ENCODE measurements at places on chromosomes 3 and 15.

DNA sequence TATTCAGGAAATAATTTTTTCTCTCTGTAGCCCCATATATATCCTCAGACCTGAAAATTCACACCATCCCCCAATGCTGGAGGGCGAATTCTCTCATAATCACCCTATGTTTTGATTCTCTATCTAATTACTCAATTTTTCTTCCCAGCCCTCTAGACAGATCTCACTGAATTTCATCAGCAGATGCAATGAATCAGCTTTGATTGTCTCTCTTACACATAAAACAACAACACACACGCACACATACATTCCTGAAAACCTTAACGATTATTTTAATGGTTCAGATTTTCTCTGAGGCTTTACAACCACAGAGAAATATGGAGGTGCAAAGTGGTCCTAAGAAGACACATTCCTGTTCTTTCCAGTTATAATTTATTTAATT, 11.1 kb downstream of the RBMS3 start:
- no peak for DNase-seq

DNA sequence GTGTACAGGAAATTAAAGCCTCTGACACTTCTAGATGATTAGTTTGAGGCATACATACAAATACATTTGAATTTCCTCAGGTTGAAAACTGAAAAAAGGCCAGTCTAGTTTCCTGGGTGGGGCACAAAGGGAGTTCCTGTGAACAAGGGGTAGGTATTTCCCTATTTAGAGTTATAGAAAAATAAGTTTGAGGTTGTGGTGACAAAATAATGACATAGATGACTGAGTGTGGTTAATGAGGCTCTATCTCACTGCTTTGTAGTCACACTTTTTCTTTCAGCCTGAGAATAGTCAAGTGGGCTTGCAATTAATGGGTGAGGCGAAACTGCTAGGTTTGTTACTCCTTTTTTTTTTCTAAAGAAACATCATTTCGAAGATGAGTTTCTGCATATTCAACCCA, 4.3 kb downstream of the SLCO3A1 start:
- no peak for DNase-seq

DNA sequence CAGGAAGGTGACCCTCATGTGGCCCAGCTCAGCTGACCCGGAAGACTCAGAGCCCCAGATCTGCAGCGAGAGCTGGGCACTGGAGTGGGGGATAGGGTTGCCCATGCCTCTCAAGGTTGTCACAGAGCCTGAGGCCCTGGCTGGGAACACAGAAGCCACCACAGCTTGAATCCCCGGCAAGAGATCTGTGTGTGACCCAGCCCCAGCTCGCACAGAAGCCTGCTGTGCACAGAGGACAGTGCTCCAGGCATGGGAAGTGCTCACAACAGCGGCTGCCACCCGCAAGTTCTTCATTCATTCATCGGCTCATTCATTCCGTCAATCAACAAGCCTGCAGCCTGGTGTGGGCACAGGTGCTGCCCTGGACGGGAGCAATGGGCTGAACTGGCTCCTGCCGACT, 36.4 kb downstream of the DNAJB8 start:
- DNase-seq = no peak

DNA sequence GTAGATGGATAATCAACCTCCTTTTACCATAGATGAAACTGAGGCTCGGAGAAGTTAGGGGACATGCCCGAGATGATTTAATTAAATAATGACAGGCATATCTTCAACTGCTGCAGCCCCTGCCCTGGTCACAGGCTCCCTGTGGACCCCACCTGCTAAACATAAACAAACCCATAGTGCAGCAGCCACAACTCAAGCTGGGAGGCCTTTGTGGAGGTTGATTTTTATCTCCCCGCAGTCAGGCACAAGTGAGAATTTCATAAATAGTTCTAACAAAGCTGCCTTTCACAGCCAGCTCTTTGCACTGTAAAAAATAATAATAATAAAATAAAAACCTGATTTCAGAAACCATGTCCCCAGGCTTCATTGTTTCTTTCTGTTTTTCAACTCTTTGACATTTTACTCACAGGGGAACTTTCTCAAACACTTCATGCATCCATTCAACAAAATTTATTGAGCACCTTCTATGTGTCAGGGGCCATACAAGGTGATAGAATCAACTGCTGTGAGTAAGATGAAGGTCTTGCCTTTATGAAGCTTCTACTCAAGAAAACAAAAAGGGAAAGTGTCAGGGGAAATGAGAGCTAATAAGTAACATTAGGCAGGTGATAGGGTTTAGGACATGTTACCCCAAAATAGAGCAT, 393.6 kb upstream of the PROK2 start:
- no peak for DNase-seq

DNA sequence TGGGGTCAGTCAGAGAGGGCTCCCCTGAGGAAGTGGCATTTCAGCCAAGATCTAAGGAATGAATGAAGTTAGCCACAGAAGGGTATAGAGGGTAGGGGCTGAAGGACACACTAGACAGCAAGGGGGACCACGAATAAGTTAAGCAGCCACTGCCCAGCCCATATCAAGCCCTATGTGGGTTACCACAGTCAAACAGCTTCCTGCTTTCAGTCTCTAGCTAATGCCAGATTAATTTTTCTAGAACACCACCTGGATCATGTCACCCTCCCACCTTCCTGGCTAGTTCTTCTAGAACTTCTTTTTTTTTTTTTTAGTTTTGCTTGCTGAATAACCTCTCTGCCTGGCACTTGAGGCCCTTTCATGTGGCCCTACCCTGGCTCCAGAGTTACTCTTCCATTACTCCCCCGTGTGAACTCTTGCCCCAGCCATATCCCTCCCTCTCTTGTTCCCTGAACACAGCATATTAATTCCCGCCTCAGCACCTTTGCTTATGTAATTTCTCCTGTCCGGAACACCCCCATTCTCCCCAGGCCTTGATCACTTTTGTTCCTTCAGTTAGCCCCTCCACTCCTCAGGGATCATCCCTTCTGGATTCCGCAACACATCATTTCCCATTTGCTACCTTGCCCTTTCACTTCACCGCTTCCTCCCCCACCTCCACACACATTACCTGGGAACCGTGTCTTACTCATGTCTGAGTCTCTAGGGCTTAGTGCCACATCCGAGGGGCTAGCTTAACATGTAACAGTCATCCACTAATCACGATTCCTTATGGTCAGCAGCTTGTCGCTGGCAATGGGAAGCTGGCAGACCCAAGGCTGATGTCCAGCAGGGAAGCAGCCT, 20.6 kb upstream of the BNC1 start:
- DNase-seq = no peak

DNA sequence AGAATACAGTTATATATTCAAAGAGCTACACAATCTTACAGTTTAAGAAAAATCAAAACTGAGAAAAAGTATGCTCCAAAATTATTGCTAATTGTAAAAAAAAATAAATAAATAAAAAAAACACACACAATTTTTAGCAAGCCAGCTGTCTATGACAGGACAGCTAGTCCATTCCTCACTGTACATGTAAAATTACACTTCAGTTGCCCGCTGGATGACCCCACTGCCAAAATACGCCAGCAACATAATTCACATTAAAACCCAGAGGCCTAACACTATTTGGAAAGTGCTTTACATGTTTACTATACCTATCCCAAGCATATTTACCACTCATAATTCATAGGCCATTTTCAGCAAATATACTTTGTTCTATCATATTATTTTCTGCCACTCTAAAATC, 5.8 kb downstream of the MYO9A start:
- DNase-seq = no peak

DNA sequence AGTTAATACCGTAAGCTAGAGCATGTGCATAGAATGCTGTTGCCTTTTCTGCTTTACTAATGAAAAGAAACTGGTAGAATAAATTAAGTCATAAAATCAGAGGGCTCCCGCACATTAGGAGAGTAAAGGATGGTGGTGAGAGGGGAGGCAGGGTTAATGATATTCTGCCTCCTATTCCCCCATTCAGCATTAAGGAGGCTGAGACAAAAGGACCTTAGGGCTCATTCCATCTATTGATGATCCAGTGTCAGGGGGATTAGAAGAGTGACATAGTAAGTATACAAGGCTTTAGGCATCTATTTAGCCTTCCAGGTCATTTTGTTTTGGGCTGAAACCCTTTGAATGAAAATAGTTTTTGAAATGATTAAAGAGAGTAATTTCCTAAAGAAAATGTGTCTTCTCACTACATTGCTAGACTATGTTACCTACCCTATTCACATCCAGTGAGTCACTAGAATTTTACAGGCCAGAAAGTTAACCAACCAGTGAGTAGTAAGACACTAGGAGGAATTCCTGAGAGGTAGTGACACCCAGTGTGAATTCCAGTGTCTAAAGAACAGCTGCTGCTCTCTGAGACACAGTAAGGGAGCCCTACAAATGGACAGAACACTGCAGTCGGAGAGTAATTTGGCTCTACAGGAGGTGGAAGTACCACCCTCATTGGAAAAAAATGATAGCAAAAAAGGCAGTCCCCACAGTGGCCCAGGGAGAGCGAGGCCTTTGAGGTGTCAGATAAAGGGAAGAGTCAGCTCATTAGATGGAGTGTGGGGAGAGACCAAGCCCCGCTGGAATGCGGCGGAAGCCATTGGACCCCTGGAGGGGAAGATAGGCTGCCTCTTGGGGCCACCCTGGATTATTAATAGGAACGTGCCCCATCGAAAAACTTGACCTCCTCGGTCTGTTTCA, 67.6 kb downstream of the TUSC7 start:
- no peak for DNase-seq

- DNase-seq = no peak
Observed at GRCh38 chr3:37321377-37321781, 147.0 kb upstream of the LRRFIP2 start.

DNA sequence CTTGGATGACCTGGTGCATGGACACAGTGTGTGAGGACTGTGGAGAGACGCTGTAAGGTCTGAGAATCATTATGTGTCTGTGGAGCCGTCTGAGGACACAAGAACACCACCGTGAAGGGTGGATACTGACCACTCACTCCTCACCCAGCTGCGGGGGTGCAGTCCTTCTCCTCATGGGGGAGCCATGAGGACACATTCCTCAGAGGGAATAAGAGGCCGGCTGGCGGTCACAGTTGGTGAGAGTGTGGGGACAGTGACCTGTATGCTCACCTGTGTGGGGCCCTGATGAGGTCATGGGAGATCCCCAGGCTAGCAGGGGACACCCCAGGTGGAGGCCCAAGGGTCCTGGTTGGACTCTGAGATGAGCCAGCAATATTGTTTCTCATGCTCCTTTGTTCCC, 2.5 kb upstream of the TRPM1 start:
- DNase-seq = no peak

DNA sequence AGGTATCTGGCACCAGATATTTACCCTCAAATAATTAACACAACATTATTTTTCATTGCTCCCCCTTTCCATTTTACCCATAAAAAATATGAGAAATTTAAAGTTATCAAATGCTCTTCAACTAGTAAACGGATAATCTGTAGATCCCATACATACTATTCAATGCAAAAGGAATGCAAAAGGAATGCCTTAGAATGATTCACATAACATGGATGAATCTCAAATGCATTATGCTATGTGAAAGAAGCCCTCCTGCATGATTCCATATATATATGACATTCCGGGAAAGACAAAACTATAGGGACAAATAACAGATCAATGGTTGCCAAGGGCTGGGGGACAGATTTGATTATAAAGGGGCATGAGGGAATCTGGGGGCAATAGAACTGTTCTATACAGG, 195.7 kb downstream of the STT3B start:
- DNase-seq = no peak

DNA sequence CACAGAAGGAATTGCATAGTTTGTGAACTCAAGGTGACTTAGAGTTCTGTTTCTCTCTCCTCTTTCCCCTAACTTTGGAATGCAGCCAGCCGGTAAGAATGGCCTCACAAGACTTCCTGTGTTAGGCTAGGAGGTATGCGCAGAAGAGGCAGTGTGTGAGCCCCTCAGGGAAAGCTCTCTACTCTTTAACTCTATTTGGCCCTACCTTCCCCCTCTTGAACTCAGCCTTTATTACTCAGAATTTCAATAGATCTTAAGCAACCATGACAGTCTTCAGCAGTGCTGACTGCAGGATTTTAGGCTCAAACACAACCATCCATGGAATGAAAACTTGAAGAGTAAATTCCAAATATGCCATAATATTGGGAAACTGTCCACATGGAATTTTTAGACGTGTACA, 209.5 kb downstream of the DTWD1 start:
- DNase-seq = no peak

- DNase-seq = no peak
Observed at GRCh38 chr15:59296181-59296617, 76.5 kb downstream of the MYO1E start.

- DNase-seq = no peak
Observed at GRCh38 chr3:151154566-151154965, 48.5 kb downstream of the GPR171 start.

- no peak for DNase-seq
Observed at GRCh38 chr3:187628169-187628568, 42.0 kb downstream of the SST start.

- DNase-seq = no peak
Observed at GRCh38 chr3:125033616-125034015, 22.2 kb downstream of the HEG1 start.

- no peak for DNase-seq
Observed at GRCh38 chr3:135898774-135899173, 66.8 kb upstream of the PPP2R3A start.

- no peak for DNase-seq
Observed at GRCh38 chr3:189698811-189699210, 67.6 kb downstream of the TP63 start.

GRCh38 chr15:52783929-52784798, 6.0 kb downstream of the ONECUT1 start:
- DNase-seq = peak; percentile 54

DNA sequence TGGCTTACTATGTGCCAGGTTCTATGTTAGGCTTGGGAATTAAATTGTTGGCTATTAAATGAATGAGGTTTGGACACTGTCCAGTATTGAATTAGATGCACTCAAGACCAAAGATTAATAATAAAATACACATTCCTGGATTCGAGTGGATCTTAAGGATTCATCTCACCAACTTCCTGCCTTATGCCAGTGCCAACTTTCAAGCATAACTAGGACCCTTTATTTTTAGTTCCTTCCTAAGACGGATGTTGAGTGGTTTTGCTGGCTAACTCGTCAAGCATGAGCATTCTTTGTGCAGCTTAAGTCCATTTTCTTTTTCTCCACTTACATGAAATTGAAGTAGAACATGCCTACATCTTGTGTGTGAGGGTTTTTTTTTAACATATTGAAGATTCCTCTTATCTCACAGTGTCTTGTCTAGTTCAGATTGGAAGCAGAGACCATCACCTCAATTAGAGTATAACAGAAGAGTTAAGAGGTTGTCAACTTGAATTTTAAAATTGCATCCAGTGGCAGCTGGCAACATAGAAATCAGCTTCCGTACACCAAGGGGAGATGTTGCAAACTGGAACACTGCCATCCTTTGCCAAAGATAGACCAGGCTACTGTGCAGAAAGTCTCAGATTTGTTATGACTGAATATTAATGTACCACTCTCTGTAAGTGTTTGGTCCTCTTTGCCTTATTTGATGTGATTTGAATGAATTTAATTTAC, 106.3 kb upstream of the BFSP2 start:
- no peak for DNase-seq

- DNase-seq = no peak
Observed at GRCh38 chr3:25403968-25404367, 24.1 kb upstream of the RARB start.

Measured in activated T-cell treated with anti-CD3 and anti-CD28 coated beads, Interleukin-2, amount 50 U/mL, for 1 hour (primary cell).